ENCODE measurements at places on chromosomes 7 and 10. TPM values are rescaled to one million over a fixed set of nuclear protein-coding genes. Genes with fewer than 3 reads are reported as not detected.

The CABCOCO1 gene
- total RNA-seq, result 0.13 TPM

The TEX36 gene
- total RNA-seq, result not detected

The ELMO1 gene
- 0.13 TPM for total RNA-seq

The TCAF2 gene
- total RNA-seq, result 6.7 TPM

The HOXA10 gene
- 14.6 TPM for total RNA-seq

The MPP7 gene
- 5.6 TPM for total RNA-seq

DNA sequence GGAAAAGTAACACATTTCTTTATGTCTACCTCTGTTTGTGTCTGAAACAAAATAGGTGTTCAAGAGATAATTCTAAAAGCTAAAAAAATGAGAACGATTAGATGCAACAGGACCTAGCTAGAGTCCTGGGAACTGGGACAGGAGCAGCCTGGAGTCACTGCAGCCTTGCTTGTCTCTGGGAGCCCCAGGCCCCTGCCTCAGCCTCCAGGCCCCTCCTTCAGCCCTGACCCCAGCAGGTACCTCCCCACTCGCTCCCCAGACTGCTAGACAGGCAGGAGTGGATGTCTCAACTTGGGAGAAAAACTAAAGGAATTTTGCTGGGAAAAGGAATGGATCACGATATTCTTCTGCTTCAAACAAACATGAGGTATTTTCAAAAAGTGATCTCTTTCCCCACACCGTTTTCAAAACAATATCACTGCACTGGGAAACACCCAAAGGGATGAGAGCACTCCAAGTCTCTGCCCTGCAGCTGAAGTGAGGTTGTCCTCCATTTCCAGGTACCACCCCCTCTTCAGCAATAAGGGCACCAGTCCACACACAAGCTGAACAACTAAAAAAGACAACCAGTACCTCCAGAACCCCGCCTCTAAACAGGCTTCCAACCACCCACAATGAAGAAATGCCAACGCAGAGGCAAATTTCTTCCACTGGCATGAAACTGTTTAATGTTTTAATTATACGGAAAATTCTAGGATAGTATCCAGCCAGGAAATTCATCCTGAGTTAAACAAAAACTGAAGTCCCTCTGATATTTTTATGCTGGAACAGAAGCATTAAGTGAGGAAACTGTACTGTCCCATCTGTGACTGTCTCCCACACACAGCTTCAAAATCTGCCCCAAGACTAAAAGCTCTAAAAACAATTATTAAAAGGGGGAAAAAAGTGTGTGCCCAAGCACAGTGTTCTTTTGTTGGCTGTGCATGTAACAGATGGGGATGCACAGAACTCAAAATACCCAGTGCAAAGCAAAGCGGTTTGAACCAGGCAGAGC, 47.2 kb downstream of the XPNPEP1 start:
- no peak for DNase-seq

GRCh38 chr10:31937371-31937770, 8.7 kb upstream of the ARHGAP12 start:
- DNase-seq, result no peak

- no peak for DNase-seq
Observed at GRCh38 chr7:71784781-71785180, 627.4 kb downstream of the CALN1 start.

DNA sequence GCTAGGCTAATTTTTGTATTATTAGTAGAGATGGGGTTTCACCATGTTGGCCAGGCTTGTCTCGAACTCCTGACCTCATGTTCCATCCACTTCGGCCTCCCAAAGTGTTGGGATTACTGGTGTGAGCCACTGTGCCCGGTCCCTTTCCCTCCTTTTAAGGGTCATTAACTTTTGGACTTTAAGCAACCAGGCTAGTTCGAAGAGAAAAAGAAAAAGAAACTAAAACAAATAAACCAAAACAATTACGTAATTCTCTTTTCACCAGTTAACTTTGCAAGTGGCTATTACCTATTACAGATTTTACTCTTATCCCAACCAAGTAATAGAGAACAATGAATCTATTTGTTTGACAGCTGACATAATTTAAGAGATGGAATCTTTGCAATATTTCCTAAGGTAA, 72.8 kb upstream of the SEMA3C start:
- DNase-seq, result no peak

- no peak for DNase-seq
Observed at GRCh38 chr10:93513091-93513490, 16.7 kb downstream of the CEP55 start.

GRCh38 chr7:120993553-120994191, 5.2 kb downstream of the CPED1 start:
- no peak for DNase-seq

DNA sequence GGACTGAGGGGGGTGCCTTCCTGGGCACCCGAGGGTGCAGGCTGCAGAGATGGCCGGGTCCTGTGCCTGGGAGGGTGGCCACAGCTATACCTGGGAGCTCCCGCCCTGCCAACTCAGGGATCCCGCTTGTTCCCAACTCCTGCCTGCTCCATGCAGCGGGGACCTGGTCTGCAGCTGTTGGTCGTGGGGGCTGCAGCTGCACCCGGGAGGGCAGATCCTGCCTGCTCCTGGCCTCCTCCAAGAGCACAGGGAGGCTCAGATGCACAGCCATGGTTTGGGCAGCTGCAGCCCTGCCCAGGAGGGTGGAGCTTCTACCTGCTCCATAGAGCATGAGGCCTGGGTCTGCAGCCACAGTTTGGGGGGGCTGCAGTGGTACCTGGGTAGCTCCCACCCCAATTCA, 13.3 kb upstream of the TCTN3 start:
- no peak for DNase-seq

DNA sequence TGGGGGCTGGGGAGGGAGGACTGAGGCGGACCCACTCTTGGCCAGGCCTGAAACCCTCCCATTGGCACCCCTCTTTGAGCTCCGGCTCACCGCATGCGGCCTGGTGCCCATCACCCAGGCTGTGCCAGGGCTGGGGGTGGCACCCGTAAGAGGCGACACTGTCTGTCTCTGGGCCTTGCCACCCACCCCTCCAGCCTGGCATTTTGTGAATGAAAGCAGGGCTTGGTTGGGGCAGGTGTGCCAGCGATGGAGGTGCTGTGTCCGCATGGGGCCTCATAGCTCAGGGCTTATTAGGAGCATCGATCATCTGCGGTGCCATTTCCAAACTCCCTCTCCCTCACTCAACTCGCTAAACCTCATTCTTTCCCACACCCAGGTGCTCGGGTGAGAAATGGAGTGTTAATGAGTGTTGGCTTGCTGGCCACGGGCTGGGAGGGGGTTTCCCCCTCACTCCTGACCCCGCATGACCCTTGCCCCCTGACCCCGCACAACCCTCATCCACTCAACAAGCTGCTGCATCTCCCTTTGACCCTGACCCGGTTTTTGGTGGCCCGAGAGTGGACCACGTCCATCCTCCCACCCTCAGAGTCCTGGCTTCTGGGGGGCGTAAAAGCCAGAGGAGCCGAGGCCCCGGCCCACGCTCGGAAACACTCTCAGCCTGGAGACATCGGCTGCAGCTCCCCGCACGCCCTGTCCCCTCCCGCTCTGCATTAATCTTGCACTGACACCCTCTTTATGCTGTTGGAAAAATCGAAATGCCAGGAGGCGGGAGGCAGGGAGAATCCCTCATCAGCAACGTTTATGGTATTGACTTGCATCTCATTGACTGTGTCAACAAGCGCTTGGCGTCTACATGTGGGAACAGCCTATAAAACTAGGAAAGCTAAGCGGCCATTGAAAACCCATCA, 161.2 kb downstream of the DNAJB6 start:
- no peak for DNase-seq

GRCh38 chr10:125722811-125723210, 3.3 kb downstream of the EDRF1 start:
- no peak for DNase-seq

DNA sequence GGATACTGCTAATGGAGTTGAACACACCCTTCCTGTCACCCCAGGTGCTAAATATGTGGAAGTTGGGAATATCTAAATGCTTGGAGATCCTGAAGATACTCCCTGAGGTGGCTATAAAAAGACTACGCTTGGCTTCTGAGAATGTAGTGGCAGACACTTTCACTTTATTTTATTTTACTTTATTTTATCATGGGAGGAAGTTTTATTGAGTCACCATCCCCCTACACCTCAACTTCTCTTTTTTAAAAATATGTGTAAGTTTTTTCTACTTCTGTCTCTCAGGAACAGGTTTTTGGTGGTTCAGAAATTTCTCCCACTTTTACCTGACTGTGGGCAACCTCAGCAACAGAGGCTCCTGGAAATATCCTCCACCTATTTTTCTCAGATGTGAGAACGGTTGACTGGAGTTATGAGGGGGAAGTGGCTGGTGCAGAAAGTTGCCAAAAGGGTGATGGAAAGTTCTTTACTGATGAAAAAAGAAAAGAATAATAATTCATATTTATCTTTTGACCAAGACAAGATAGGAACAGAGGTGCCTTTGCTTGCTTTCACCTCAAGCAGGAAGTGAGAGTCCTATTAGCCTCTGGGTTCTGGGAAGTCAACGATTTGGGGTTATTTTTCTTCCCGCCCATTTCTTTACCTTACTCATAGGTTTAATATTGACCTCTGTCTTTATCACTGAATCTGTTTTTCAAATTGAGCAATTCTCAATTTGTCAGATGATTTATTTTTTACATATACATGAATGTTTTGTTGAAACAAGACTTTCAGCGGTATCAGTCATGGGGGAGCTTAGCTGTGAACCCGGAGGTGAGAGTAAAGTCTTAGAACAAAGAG, 103.6 kb downstream of the AHR start:
- DNase-seq, result no peak

GRCh38 chr10:129546106-129546505, 79.1 kb downstream of the MGMT start:
- DNase-seq, result no peak
